ENCODE measurements at places on chromosomes 5 and 9.
A peak's percentile ranks its signal among the peaks of the same experiment; 100 is the strongest.

GRCh38 chr5:143108498-143109128, 294.9 kb downstream of the NR3C1 start:
- no peak for DNase-seq

GRCh38 chr9:84504360-84504759, 163.8 kb upstream of the SLC28A3 start:
- no peak for DNase-seq

DNA sequence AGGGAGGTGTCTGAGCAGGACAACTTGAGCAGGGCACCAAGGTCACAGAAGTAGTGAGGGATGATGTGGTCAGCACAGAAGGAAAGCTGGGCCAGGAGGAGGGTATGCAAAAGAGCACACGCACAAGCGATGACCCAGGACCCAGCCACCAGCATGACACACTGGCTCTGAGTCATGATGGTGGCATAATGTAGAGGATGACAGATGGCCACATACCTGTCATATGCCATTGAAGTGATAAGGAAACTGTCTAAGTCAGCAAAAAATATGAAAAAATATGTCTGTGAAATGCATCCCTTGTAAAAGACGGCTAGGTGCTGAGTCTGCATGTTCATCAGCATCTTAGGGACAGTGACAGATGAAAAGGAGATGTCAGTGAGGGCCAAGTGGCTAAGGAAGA, 380 bp downstream of the OR1J1 start:
- no peak for DNase-seq

- no peak for DNase-seq
Observed at GRCh38 chr5:136308212-136308795, 57.0 kb downstream of the TRPC7 start.

DNA sequence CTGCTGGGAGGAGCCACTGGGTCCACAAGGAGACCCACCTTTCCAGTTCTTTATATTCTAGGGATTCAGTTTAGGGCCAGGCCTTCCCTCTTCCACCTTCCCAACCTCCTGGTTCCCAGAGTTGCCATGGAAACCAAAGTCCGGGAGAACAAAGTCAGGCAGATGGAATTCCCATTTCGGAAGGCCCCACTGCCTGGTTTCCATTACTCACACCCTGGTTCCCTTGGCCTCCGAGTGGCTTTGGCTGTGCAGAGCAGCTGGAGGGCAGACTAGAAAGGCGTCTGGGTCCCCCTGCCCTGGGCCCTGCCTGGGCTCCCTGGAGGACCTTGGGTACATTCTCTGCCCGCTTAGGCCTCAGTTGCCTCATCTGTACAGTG, 136.1 kb downstream of the RGS3 start:
- DNase-seq = no peak

DNA sequence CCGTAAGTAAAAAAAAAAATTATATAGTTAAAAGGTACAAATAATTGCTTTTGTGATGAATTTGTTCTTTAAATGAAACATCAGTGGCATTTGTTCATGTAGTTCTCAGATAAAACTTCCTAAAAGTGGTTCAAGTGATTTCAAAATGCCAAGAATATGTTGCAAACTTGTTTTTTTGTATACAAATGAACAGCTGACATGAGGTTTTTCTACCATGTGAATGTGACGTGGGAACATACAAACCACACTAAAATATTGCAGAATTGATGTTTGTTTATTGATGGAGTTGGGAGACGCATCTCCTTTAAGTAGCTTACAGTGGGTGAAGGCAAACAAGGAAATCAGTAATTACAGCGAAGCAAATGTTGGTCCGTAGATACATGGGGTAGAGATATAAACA, 16.9 kb downstream of the BASP1 start:
- DNase-seq = no peak

- DNase-seq = peak; percentile 54
Observed at GRCh38 chr5:139668064-139668880, 20.1 kb downstream of the CXXC5 start.

GRCh38 chr5:166433679-166434078, 1857.8 kb upstream of the WWC1 start:
- no peak for DNase-seq

DNA sequence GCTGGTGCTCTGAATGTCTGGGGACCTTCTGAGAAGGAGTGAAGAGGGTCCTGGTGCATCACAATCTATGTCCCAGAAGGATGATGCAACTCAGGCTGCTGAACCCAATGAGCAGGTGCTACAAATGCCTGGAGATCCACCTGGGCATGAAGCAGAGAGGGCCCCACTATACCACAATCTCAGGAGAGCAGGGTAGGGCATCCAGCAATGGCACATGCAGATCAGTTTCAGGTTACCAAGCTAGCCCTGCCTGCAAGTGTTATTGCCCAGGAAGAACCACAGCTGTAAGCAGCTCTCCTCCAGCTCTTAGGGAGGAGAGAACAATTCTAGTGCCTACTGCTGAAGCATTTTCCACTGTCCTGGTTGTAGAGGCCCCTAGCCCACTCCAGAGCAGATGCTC, 389.2 kb upstream of the TNC start:
- DNase-seq = no peak

DNA sequence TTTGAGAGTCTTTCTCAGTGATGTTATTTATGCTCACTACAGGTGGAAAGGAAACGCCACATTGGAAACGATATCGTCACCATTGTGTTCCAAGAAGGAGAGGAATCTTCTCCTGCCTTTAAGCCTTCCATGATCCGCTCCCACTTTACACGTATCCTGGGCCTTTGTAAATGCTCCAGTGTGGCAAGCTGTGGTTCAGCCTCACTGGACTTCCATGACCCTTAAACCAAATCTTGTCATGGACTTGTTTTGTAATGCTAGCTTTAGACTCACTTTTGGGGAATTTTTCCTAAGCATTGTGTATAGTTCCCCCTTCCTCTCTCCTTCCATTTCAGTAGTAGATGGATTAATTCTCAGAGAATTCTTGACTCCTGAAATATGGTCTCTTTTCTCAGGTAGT, 60.9 kb upstream of the SLC2A8 start:
- DNase-seq = no peak

- DNase-seq = no peak
Observed at GRCh38 chr5:148909040-148909439, 82.6 kb downstream of the ADRB2 start.

GRCh38 chr5:4089087-4089486, 493.5 kb downstream of the IRX1 start:
- DNase-seq = no peak

GRCh38 chr9:137429974-137430722, 7.0 kb downstream of the NOXA1 start:
- DNase-seq = no peak

DNA sequence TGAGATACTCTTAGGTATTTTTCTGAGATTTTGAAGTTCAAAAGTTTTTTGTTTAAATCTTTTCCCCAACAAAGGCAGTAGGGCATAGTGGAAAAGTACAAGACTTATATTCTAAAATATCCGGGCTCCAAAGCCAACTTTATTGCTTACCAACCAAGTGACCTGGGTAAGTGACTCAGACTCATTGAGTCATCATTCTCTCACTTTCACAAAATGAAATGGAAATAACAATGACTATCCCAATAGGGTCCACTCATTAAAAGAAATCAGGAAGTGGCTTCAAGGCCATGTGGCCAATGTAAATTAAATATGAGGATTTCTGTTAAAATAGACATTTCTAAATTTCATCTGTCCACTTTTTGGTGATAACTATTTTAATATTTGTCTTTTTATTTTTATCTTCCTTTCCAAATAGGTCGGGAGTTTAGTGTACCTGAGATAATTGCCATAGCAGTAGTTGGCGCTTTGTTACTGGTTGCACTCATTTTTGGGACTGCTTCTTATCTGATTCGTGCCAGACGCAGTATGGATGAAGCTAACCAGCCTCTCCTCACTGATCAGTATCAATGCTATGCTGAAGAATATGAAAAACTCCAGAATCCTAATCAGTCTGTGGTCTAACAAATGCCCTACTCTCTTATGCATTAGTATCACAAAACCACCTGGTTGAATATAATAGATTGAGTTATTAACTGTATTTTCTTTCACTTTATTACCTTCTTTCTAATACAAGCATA, 15.5 kb downstream of the TYRP1 start:
- DNase-seq = no peak

DNA sequence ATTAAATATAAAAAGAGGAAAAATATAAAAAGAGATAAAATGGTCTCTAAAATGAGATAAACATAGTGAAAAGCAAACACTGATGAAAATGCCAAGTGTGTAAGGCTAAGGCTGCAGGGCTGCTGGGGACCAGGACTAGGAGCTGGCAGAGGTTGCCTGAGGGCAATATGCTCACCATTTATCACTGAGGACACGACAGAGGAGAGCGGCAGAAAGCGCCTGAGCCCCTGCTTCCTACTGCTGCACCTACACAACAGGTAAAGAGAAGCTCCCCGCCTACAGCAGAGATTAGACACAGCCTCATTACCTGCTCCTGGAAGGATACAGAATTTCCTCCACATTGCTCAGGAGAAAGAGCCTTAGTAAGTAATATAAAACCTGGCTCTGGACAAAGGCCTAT, 70.7 kb upstream of the PPP1R2B start:
- no peak for DNase-seq

DNA sequence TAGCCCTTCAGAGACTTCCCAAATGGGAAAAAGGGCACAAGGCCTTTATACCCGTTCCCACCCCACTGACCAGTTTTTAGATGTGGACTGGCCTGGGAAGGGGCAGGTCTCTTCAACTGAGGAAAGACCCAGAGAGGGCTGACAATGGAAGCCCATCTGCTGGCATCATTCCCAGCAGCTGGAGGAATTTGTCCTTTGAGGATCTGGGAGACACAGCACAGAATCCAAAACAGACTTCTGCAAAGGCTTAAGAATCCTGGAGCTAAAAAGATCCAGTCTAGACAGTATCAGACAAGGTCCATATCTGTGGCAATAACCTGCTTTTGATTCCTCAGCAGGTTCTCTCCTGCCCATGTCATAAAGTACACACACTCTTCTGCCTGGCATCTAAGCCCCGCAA, 329.2 kb downstream of the TMEM167A start:
- no peak for DNase-seq

- no peak for DNase-seq
Observed at GRCh38 chr5:10572451-10572850, 8.6 kb downstream of the ANKRD33B start.

DNA sequence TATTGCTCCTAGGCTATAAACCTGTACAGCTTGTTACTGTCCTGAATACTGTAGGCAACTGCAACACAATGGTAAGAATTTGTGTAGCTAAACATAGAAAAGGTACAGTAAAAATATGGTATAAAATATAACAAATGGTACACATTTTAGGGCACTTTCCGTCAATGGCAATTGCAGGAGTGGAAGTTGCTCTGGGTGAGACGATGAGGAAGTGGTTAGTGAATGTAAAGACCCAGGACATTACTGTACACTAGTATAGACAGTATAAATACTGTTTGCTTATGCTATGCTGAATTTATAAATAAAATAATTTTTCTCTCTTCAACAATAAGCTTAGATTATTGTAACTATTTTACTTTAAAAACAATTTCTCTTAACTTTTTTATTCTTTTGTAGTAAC, 15.6 kb upstream of the ADRB2 start:
- DNase-seq = no peak

DNA sequence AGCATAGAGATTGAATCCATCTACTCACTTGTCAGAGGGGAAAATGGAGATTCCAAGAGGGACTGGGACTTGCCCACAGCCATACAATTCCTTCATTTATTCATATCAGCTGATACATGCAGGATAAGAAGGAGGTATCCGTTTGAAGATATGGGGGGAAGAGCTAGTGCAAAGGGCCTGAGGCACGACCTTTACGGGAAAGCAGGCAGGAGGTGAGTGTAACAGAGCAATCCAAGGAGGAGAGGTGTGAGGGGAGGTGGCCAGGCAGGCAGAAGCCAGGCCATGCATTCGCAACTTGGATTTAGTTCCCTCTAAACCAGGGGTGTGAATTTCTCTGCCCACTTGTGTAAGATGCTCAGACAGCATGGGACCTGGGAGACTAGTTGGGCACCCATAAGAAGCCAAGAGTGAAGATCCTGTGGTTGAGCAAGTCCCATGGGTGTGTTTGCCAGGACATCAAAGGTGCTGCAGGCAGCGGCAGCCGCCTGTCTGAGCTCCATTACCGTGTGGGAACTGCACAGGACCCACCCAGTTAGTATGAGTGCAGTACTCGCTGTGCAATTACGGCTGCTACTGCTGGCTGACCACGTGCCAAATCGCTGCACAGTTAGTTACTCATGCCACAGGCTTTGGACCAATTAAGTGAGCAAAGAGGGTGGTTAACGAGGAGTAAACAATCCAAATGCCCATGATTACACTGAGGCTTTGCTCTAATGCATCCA, 31.4 kb upstream of the FAT2 start:
- DNase-seq = no peak

DNA sequence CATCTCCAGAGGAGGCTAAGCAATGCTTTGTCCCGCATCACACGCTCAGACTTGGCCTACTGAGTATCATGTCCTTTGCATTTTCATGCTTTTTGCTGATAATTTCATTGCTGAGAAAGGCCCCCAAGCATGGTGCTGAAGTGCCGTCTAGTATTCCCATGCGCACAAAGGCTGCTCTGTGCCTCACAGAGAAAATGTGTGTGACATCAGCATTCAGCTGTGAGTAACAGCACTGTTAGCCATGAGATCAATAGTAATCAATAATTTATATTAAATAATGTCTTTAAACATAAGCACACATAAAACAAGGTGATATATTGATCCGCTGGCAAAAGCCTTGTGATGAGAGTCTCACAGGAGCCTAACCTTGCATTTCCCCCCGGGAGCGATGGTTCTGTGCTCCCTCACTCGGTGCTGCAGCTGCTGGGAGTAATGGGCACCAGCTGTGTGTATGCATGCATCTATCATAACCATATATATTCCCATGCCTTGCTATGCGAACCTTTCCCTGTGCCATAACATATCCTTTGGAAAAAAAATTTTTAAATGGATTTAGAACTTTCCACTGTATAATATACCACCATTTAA, 50.4 kb upstream of the RNF130 start:
- DNase-seq = no peak

DNA sequence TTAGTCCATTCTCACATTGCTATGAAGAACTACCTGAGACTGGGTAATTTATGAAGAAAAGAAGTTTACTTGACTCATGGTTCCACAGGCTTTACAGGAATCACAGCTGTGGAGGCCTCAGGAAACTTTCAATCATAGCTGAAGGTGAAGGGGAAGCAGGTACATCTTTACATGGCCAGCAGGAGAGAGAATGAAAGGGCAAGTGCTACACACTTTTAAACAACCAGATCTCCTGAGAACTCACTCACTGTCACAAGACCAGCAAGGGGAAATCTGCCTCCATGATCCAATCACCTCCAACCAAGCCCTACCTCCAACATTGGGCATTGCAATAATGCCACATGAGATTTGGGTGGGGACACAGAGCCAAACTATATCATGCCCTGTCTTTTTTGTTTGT, 3.5 kb upstream of the LCN6 start:
- DNase-seq = no peak

- peak; percentile 29 for DNase-seq
Observed at GRCh38 chr5:150637245-150638052, 3.0 kb upstream of the SYNPO start.

GRCh38 chr5:54146390-54146789, 164.0 kb downstream of the ARL15 start:
- DNase-seq = no peak

Measured in common myeloid progenitor, CD34-positive (primary cell).